Putamen (tissue), 1 donor: ENCODE measurements at places on chromosomes 16 and 17.

DNA sequence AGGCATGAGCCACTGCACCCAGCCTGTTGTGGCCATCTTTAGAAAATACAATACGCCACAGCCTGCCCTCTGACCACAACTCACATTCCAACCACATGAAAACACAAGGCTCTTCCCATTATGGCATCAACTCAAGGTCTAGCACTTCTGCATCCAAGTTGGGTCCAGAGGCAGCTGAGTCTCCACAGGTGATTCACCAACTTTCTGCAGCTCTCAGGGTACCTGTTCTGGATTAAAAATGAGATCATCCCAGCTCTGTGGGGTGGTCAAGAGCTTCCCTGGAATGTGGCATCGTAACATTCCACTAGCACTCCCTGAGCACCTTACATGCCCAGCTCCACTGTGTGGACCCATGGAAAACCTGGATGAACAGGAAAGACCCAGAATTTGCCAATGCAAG is 9.9 kb upstream of the GUCY2D start:
- DNase-seq, result no peak

GRCh38 chr17:38443356-38444031 is 15.2 kb downstream of the ARHGAP23 start:
- no peak for DNase-seq

- no peak for DNase-seq
Measured at GRCh38 chr17:75439287-75439686, 17.1 kb upstream of the TMEM94 start.

DNA sequence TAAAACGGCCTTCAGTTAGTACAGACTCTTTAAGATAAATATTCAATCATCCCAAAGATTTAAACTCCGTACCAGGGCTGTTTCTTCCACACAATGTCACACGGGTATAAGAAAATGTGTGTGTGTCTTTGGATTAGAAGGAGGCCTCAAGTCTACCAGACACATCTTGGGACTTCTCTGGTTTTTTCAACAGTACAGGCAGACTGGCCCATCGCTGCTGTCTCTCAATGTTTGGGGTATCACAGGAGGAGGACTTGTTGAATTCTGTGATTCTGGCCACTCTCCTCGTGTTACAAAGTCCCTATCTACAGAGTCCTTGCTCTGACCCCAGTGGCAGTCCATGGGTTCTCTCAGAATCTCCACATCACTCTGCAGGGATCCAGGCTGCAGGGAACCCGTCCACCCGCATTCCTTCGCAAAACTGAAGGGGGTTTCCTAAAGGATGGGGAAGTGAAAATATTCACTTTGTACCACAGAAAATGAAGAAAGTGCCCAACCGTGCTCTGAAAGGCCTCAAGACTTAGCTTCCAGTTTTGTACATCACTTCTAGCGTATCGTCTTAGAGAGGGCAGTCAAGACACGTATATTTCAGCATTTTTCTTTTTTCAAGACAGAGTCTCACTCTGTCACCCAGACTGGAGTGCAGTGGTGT is 373.2 kb downstream of the NPIPA8 start:
- no peak for DNase-seq

GRCh38 chr16:49350265-49351095 is 23.1 kb upstream of the C16orf78 start:
- peak; percentile 47 for DNase-seq

DNA sequence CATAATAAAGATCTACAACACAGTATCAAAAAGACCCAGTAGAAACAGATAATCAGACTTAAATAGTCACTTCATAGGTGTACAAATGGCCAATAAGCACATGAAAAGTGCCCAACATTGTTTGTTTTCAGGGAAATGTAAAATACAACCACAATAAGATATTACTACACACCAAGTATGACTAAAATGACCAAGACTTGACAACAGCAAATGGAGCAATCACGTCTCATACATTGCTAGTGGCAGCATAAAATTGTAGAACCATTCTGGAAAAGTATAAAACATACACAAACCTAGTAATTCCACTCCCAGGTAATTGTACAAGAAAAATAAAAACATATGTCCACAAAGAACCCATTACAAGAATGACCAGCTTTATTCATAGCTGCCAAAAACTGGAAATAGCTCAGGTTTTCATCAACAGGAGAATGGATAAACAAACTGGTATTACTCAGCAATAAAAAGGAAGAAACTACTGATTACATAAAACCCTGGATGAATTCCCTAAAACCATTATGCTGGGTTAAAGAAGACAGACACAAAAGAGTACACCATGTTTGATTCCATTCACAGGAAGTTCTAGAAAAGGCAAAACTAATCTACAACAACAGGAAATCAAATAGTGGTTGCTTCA is 85.6 kb downstream of the TTC19 start:
- no peak for DNase-seq

DNA sequence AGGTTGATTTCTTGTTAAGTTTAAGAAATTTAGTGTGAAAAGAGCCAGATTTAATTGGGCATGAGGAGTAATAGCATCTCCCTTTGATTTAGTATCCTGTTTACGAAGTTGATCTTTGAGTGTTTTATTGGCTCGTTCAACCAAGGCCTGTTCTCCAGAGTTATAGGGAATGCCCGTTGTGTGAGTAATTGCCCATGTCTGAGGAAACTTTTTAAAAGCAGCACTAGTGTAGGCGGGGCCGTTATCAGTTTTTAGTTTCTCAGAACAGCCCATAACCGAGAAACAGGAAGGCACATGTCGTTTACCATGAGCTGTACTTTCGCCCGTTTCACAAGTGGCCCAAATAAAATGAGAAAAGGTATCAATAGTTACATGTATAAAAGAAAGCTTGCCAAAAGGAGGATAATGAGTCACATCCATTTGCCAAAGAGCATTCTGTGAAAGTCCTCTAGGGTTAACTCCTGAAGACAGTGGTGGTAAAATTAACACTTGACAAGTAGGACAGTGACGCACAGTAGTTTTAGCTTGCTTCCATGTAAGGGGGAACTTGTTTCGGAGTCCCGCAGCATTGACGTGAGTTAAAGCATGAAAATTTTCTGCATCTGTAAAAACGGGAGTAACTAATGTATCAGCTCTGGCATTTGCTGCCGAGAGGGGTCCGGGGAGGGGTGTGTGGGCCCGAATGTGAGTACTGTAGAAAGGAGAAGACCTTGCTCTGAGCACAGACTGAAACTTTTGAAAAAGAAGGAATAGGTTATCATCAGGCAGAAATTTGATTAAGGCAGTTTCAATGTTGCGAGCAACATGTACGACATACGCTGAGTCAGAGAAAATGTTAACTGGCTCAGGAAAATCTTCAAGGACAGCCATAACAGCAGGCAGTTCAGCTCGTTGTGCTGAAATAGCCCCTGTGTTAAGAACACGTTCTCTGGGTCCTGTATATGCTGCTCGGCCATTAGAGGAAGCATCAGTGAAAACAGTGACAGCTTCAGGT is 18.5 kb upstream of the KCTD5 start:
- DNase-seq, result no peak

DNA sequence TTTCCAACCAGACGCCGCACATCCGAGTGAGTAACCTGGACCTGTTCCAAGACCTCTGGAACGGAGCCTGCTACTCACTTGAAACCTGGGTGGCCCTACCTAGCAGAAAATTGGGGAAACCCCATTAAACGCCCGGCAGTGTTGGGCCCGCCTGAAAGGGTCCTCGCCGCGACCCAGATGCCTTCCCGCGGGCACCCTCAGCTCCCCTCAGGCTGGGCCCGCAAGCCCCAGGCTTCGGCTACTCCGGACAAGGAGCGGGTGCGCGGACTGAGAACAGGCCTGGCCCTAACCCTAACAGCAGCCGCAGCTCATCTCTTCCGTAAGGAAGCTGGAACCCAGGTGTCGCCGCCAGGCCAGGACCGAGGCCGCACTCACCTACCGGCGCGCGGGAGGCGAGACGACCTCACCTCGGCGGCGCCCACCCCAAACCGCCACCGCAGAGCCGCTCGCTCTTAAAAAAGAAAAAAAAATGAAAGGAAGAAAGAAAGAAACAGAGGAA is 344 bp downstream of the PSME3IP1 start:
- peak; percentile 50 for DNase-seq

GRCh38 chr17:4023220-4023619 is 59.0 kb upstream of the ATP2A3 start:
- no peak for DNase-seq

DNA sequence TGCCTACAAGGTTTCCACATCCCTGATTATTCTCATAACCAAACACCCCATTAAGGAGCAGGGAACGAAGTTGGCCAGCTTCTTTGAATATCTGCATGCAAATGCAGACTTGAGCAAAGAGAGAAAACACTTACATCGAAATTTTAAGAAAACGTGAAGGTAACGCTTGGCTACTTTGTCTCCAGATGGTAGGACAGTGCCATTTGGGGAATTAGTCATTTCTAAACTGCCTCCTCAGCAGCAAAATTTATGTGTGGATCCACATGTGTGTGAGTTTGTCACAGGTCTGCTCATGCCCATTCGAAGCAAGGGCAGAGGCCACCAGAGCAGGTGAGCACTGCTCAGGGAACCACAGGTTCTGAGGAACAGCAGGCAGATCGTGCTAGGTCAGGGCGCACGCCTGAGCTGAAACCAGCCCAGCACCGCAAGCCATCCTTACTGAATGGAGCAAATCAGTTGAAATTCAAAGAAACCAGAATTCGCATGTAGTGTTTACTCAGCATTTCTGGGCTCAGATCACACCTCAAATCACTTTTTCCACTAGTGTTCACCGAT is 80.1 kb downstream of the SOCS1 start:
- DNase-seq, result no peak

DNA sequence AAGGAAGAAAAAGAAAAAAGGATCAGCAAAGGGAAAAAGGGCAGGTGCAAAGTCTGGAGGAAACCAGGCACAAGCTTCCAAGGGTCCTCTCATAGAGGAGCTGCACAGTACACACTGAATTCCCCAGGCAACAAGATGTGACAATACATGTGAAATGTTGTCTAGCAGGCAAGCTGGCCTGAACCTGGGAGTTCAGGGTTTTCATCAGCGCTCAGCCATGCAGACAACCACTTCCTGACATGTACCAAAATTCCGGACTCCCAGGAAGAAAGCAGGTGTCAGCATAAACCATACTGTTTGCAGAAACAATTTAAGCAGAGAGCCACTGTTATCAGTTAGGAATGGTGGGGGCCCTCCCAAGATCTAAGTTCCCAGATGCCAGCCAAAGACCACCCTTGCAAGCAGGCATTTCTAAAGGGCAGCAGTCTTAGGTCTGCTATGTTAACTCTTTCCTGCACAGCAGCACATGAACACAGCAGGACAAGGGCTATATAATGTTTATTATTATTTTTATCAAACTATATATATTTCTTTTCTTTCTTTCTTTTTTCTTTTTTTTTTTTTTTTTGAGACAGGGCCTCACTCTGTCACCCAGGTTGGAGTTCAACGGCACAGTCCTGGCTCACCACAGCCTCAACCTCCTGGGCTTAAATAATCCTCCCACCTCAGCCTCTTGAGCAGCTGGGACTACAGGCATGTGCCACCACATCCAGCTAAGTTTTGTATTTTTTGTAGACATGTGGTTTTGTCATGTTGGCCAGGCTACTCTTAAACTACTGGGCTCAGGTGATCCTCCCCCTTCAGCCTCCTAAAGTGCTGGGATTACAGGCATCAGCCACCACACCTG is 10.1 kb downstream of the TK2 start:
- DNase-seq, result no peak

DNA sequence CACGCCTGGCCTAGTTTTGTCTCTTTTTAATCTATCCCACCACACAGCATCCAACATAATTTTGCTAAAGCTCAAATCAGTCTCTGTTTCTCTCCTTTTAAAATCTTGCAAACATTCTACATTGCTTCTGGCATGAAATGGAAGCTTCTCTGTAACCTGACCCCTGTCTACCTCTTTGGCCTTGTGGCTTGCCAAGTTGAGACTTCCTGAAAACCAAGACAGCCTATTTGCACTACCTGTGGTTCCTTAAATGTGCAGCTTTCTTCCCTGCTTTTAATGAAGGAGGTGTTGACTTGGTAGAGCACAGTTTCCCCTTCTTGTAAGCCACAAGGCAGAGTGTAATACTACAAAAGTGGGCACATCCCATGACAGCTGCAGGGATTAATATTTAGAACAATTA is 6.0 kb upstream of the CCL3 start:
- DNase-seq, result no peak

- DNase-seq, result no peak
Measured at GRCh38 chr16:26705346-26705745, 361.4 kb upstream of the C16orf82 start.

- no peak for DNase-seq
Measured at GRCh38 chr17:49932901-49933300, 36.1 kb upstream of the DLX4 start.

- DNase-seq, result no peak
Measured at GRCh38 chr16:67084345-67085028, 25.3 kb upstream of the PHAF1 start.

- no peak for DNase-seq
Measured at GRCh38 chr17:16473044-16474011, 18.7 kb downstream of the LRRC75A start.

DNA sequence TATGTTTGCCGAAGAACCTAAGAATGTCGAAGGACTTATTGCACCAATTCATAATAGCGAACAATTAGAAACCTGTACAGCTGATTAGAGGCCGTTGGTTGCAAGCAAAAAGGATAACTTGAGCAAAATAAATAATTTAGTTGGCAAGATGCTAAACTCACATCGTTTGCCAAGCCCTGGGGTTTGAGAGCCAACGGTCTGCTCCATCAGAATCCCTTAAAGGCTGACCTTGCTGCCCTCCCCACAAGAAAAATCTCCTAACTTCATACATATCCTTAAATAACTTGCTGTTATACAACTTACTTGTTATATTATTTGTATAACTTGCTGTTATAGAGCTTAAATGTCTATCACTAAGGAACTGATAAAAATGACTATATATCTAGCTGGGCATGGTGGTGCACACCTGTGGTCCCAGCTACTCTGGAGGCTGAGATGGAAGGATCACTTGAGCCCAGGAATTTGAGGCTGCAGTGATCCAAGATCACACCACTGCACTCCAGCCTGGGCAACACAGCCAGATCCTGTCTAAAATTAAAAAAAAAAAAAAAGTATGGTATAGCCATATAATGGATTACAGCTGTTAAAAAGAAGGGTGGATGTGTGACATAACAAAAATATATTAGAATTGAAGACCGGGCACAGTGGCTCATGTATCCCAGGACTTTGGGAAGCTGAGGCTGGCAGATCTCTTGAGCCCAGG is 1.9 kb upstream of the TRIM37 start:
- DNase-seq, result no peak

GRCh38 chr17:82242977-82243647 is 14.3 kb downstream of the SLC16A3 start:
- peak; percentile 59 for DNase-seq
